ENCODE measurements at places on chromosomes 3 and 15.

- DNase-seq, result no peak
Measured at GRCh38 chr3:178406206-178406605, 130.0 kb upstream of the KCNMB2 start.

- no peak for DNase-seq
Measured at GRCh38 chr15:75042730-75043508, 19.5 kb downstream of the PPCDC start.

- DNase-seq, result no peak
Measured at GRCh38 chr15:25790000-25790660, 73.0 kb downstream of the ATP10A start.

- no peak for DNase-seq
Measured at GRCh38 chr3:4411236-4411635, 55.8 kb downstream of the SUMF1 start.

DNA sequence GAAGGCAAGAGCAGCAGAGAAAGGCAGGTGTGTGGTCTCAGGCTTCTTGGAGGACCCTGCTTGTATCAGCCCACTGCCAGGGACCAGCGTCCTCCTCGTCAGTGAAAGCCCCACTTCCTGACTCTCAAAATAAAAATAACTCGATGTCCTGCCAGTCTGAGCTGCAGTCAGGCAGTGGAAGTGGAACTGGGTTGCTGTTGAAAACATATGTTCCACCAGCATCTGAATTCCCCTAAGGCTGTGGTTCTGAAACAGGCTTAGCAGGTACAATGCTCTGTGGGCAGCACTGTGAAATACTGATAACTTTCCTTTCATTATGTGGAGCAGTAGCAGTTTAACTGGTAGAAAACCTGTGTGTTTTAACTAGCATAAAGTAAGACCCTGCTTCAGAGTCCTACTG lies 121.6 kb upstream of the EIF1B start:
- DNase-seq, result no peak

DNA sequence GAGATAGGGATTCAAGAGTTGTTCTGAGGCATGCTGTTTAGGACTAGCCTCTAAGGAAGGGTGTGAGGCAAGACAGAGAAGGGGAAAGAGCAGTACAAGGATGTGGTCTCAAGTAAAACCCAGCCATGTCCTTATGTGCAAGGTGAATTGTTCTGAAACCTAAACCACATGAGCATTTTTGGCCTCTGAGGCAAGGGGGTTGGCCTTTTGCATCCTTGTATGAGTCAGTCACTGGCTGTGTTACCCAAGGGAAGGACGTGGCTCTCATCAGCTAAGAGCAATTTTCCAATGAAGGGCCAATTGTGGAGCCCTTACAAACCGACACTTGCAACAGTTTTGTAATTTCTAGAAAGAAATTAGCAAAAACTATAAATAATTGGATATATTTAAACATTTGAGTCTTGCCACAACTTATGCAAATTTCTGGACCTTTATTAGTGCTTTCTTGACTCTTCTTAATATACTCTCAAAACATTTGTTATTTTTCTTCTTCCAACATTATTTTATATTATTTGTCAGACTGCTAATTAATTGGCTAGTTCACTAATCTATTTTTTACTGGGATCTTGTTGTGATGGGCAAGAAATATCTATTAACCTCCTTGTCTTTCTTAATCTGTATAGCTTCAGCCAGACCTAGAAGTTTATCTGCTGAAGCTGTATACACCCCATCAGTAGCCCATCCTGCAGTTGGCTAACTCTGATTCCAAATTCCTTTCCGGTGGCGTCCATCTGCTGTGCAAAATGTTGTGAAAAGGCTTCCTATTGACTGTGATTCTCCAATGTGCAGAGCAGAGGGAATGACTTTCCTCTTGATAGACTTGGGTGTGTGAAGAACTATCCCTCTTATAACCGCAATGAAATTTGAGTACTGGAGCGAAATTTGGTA lies 97.7 kb upstream of the P2RY1 start:
- no peak for DNase-seq

DNA sequence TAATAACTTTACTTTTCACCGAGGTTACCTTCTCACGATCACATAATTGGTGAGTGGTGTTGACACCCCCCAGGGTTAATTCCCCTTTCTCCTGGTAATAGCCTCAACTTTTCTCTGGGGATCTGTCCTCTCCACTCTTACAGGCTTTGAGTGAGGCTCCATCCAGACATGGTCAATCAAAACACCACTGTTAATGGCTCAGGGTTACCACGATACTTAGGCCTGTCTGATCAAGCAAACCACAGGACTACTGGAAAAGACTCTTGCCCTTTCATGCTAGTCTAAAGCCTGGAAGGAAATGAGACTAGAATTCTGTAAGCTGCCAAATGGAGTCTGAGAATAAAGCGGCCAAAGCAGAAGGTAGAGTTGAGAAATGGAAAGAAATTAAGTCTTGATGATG lies 56.5 kb upstream of the STT3B start:
- DNase-seq, result no peak

GRCh38 chr3:13009132-13009945 lies 63.9 kb downstream of the IQSEC1 start:
- peak; percentile 53 for DNase-seq

DNA sequence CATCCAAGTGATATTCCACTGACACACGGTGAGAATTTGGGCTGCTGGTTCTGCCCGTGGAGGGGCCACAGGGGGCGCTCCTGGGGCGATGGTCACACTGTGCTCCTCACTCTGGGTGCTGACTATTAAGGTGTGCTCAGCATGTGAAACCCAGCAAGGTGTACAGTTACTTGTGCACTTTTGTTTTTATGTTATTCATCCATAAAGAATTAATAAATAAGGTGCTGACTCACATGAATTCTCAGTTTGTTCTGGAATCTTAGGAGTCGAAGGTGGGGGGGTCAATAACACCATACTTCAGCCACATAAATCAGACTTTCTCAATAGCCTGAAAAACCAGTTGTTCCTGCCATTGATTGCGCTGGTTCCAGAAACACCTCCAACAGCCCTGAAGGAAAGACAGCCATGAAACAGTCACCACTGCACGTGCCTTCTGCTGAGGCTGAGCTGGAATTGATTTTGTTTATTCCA lies 53.5 kb upstream of the SPATA12 start:
- no peak for DNase-seq

- DNase-seq, result no peak
Measured at GRCh38 chr3:126261037-126261436, 80.7 kb upstream of the ALDH1L1 start.

GRCh38 chr3:9115336-9115735 lies 134.1 kb downstream of the SRGAP3 start:
- DNase-seq, result no peak

DNA sequence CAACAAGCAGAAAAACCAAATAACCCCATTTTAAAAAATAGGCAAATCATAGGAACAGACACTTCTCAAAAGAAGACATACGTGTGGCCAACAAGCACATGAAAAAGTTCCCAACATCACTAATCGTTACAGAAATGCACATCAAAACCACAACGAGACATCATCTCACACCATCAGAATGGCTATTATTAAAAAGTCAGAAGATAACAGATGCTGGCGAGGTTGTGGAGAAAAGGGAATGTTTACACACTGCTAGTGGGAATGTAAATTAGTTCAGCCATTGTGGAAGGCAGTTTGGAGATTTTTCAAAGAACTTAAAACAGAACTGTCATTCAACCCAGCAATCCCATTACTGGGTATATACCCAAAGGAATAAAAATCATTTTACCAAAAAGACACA lies 60.7 kb downstream of the ABI3BP start:
- DNase-seq, result no peak

DNA sequence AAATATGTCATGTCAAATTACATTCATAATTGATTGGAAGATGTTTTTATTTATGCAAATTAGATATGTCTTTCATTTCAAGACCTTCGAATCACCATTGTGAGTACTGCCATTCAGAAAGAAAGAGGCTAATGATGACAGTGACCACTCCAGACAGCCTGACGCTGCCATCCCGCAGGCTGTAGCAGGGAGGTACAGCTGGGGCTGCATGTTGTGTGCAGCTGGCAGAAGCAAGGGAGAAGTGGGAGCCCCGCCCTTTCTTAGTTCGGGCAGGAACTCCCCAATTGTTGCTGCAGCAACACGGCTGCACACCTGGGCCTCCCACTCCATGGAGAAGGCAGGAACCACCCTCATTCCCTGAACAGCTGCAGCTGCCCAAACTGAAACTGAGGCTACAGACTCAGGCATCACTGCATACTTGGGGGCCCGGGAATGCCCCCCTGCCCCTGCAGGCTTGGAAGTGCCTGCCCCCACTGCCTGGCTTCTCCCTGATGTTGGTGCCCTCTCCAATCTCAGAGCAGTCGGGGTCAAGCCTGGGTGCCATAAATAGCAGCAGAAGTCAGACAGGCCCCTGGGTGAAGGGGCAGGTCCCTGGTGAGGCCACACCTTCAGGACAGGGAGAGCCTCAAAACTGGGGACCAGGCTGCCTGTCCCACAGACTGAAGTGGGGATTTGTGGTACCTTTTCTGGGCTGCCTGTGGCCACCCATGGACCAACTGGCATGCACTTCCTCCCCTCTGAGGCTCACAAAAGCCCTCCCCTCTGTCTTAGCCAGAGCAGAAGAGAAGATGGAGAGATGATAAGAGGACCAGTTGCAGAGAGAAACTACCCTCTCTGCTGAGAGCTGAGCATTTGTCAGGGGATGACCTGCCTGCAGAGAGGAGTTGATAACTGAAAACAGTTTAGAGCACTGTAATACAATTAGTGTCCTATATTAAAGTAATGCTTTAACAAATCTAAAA lies 964.6 kb downstream of the SI start:
- DNase-seq, result no peak

DNA sequence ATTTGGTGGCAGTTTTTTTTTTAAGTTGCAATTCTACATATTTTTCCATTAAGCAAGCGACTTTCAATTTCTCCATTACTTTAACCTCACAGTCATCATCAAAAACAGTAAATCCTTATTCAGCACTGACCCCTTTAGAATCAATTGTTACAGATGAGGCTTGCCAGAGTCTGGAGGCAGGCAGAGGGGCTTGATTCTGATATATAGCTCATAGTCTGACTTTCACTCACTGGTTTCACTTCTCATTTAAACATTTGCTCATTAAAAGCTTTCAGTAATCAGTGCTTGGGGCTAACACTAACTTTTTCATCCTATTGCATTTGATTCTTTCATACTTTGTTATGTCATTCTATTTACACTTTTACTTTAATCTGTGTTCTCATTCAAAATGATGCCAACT lies 88.4 kb downstream of the PYDC2 start:
- DNase-seq, result no peak
